ENCODE measurements at places on chromosomes 5 and 9. TPM values are rescaled to one million over a fixed set of nuclear protein-coding genes. Genes with fewer than 3 reads are reported as not detected.

DNA sequence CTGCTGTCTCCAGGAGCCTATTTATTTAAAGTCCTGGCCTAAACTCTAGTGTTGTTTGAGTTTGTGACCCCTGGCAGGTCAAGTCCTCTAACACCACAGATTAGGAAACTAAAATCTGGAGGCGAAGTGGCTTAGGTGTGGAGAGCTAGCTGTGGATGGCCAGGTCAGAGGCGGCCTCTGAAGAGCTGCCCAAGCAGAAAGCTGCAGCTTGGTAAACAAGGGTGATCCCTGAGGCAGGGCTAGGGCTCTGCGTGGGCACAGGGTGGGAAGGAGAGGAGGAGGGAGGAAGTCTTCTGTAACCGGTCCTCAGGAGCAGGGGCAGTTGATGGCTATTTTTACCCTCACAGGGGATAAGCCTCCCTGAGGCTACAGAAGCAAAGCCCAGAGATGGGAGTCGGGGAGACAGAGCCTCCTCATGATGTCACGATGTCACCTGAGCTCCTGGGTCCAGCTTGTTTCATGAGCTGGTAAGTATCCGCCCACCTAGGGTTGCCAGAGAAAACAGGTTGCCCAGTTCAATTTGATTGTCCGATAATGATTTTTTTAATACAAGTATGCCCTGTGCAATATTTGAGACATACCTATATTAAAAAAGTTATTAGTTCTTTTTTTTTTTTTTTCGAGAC is 25.9 kb upstream of the BOD1 start:
- DNase-seq: no peak

DNA sequence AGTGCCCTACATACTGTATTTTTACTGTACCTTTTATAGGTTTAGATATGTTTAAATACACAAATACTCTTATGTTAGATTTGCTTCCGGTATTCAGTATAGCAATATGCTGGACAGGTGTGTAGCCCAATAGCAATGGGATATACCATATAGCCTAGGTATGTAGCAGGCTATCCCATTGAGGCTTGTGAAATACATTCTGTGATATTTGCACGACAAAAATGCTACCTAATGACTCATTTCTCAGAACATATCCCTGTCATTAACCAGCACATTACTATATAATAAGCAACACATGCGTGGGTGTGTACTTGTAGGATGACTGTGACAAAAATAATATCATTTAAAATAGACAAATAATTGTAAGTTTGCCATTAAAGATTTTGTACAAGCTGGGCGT is 208.8 kb downstream of the MRPS30 start:
- DNase-seq: no peak

DNA sequence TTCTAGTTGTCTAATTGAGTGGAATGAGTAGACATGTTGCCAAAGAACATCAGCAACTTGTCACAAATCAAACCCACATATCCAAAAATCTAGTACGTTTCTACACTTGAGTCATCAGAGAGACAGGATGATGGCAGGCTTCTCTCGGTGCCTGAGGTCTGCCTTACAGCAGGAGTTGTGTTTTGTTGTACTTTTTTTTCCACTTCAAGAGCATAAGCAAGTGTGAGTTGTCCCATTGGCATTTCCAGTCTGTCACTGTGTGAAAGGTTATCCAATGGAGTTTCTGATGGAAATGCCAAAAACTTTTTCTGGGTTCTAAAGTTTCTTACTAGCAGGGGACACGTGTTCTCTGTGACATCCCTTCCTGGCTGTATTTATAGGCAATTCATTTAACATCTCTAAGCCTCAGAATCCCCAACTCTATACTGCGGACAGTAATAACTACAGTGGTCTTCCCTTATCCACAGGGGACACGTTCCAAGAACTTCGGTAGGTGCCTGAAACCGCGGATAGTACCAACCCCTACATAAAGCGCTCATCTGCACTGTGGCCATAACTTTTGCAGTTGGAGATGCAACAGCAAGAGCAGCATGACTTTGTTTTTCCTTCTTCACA is 246.5 kb downstream of the SYK start:
- DNase-seq: no peak

Gene SPINK4
- not detected for total RNA-seq

- DNase-seq: no peak
Observed at GRCh38 chr9:128891321-128892220, 9.6 kb downstream of the LRRC8A start.

- no peak for DNase-seq
Observed at GRCh38 chr5:162410365-162410764, 342.8 kb downstream of the GABRG2 start.

- DNase-seq: no peak
Observed at GRCh38 chr9:5089737-5090136, 95.7 kb downstream of the INSL6 start.

GRCh38 chr5:66013397-66013796 is 87.0 kb downstream of the ERBIN start:
- no peak for DNase-seq

DNA sequence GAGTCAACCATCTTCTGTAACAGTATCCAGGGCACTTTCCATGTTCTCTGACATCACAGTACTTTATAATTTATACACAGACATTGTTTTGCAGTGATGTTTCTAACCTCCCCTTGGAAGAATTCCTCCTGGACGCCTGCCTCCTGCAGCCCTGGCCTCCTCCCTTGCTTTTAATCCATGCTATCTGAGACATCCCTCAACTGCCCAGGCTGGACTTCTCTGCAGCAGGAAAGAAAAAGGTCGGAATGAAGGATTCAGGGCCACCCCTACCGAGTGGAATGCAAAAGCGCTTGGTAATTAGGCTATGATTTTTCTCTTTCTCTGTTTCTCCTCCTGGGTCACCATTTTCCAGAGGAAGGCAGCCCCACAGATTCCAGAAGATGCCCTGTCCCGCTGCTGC is 47.0 kb upstream of the SHC3 start:
- DNase-seq: no peak

GRCh38 chr9:85900504-85901201 is 40.3 kb upstream of the NAA35 start:
- peak; percentile 35 for DNase-seq

Measured in T-helper 17 cell (primary cell).